ENCODE measurements at places on chromosomes 4 and X.

DNA sequence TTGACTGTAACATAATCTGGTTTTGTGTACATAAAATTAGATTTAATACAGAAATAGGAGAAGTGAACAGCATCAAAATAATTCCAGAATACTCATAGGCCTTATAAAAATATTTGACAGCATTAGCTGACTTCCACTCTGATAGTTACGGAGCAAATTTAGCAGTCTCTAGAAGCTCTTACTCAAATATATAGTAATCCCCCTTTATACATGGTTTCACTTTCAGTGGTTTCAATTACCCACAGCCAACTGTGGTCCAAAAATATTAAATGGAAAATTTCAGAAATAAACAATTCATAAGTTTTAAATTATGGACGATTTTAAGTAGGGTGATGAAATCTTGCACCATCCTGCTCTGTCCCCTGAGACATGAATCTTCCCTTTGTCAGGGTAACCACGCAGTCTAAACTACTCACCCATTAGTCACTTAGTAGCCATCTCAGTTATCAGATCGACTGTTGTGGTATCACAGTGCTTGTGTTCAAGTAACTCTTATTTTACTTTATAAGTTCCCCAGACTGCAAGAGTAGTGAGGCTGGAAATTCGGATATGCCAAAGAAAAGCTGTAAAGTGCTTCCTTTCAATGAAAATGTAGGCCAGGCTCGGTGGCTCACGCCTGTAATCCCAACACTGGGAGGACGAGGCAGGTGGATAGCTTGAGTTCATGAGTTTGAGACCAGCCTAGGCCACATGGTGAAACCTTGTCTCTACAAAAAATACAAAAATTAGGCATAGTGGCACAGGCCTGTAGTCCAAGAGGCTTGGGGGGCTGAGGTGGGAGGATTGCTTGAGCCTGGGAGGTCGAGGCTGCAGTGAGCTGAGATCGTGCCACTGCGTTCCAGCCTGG lies 17.2 kb upstream of the RTL9 start:
- no peak for DNase-seq

DNA sequence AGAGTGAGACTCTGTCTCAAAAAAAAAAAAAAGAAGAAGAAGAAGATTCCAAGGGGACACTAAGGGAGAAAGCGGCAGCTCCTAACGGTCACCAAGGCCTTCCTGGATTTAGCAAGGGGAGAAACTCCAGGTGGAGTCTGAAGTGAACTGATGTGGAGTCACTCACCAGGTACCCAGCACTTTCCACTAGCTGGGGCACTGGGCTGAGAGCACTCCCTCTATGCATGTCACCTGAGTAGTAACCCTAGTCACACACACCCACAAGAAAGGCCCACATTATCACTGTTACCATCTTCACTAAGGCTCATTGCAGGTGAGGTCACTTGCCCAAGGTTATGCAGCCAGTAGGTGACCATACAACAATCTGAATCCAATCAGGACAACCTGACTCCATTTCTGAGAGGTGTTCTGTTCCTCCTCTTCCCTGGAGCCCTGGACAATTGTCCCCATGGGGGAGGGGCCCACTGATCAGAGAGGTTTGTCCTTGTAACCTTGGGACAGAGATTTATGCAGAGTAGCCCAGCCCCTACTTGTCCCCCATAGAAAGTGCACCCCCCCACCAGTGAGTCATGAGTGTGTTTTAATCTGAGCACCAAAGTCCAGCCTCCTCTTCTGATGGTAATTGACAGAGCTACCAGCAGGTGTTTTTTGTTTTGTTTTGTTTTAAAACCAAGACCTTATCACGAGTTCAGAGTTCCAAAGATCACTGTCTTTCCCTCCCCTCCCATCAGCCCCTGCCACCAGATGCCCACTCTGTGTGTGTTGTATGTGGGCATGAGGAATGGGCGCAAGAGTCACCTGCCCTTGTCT lies 5.9 kb upstream of the SASH3 start:
- DNase-seq = no peak

- peak; percentile 32 for DNase-seq
Measured at GRCh38 chr4:20652226-20652885, 47.9 kb upstream of the PACRGL start.

DNA sequence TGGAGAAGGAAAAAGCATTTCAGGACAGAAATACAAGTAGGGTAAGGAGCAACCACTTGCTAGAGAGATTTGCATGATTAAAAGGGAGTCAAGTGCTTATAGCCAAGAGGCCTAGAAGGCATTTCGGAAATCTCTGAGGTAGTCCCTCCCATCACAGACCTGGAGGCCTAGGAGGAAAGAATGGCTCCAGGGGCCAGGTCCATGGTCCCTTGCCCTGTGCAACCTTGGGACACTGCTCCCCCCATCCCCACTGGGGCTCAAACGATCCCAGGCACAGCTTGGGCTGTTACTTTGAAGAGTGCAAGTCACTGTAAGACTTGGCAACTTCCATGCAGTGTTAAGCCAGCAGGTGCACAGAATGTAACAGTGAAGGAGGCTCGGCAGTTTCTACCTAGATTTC lies 51.2 kb upstream of the FBXW7 start:
- no peak for DNase-seq

DNA sequence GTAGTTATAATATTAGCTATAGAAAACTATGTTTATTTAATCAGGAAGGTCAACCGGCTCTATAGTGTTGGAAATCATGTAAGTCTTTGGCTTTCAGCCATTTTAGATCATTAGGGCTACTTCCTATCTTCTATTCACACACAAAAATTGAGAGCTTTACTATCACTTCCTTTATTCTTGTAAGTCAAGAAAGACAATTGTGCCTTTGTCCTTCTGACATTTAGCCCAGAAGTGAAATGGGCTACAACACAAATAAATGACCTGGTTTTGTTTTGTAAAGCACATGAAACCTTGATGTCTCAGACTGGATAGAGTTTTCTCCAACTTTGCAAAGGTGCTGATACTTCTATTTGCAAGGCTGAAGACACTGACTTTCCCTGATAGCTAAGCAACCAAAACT lies 122.4 kb upstream of the ACSL4 start:
- no peak for DNase-seq

DNA sequence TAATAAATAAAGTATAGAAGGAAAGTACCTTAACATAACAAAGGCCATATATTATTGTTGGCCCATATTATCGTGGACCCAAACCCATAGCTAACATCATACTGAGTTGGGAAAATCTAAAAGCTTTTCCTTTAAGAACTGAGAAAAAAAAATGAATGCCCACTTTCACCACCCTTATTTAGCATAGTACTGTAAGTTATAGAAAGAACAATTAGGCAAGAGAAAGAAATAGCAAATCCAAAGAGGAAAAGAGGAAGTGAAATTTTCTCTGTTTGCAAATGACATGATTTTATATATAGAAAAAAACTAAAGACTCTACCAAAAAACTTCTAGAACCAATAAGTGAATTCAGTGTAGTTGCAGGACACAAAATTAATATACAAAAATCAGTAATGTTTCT lies 1854.6 kb downstream of the PCDH7 start:
- no peak for DNase-seq

DNA sequence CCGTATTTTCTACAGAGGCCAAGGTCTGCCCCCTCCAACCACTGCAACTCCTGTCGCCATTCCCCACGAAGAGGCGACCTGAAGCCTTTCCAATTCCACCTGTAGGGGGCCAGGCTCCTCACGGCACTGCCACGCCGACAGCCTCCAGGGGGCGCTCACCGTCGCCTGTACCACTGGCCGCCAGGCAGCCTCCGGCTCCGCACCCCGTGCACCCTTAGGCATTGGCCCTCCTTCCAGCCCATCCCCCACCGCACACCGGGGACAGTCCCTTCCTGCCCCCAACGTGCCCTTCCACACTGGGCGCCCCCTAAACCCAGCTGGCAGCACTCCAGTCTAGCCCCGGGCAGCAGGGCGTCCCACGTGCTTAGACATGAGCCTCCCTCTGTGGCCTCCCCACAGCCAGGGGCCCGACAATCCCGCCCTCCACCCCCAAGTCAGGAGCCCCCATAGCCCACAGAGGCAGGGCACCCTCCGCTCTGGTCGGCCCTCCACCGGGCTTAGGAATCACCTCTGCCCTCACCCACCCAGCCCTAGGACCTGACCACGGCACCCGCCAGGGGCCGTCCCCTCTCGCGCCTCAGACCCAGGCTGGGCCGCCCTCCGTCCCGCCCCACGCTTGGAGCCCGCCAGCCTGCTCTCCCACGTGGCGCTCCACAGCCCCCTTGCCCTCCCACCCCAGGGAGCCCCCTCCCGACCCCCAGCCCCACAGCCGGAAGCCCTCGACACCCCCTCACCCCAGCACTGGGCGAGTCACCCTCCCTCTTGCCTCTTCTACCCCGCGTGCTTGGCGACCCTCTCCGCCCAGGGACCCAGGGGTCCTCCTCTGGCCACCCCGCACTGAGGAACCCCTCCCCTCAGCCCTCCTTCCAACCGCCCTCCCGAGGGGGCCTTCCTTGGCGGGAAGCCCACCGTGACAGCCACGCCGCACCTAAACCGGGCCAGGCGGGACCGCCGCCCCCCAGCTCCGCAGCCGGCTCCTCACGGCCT lies 711 bp downstream of the PNMA6E start:
- DNase-seq = peak; percentile 61

GRCh38 chrX:115068896-115069295 lies 51.5 kb upstream of the IL13RA2 start:
- no peak for DNase-seq

DNA sequence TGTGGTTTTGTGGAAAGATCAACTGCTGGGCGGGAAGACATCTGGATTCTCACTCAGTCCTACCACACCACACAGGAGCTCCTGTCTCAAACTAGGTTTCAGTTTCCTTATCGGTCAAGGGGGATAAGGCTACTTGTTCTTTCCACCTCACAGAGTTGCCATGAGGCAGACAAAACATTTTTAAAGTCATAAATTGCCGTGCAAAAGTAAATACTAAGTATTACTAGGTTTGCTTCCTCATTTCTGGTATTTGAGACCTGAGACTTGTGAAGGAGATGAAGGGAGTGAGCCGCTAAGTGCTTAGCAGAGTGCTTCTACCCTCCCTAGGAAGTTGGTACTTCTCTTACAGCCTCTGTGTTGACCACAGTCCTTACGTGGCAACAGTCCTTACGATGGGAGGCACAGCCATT lies 1.5 kb downstream of the LAP3 start:
- no peak for DNase-seq

GRCh38 chr4:4888695-4889094 lies 29.2 kb downstream of the MSX1 start:
- DNase-seq = no peak

GRCh38 chr4:118287711-118288451 lies 64.9 kb downstream of the PRSS12 start:
- DNase-seq = no peak

- DNase-seq = peak; percentile 69
Measured at GRCh38 chr4:78551420-78552351, at the start of gene ANXA3. Gene ANXA3 (plus strand): TSS chr4:78551770. CDS start chr4:78554474, 2,704 bp downstream.

GRCh38 chr4:42855779-42856178 lies 36.7 kb upstream of the GRXCR1 start:
- no peak for DNase-seq

All from NCI-H526 (cell line).